Nasal cavity respiratory epithelium epithelial cell of viscerocranial mucosa (primary cell): ENCODE measurements at places on chromosomes 6 and 20. TPM values are rescaled to one million over a fixed set of nuclear protein-coding genes. Genes with fewer than 3 reads are reported as not detected.

GPSM3 gene
- total RNA-seq = 0.71 and 1.0 TPM in 2 replicates

SLPI gene
- 458 and 1,147 TPM in 2 replicates for total RNA-seq

FAM83B gene
- 82.4 and 98.1 TPM in 2 replicates for total RNA-seq

PROKR2 gene
- not detected in 2 replicates for total RNA-seq

CALHM6 gene
- total RNA-seq = 0.43 and 0.68 TPM in 2 replicates

SLC17A3 gene
- total RNA-seq = not detected in 2 replicates

CYP39A1 gene
- 6.5 and 8.2 TPM in 2 replicates for total RNA-seq

NKAPL gene
- 1.9 and 3.1 TPM in 2 replicates for total RNA-seq

PDCD2 gene
- 48.4 and 91.6 TPM in 2 replicates for total RNA-seq

HSPA1L gene
- total RNA-seq = 1.0 and 1.1 TPM in 2 replicates

MOG gene
- not detected in 2 replicates for total RNA-seq

C20orf204 gene
- total RNA-seq = 0.34 and 0.78 TPM in 2 replicates

RPP40 gene
- total RNA-seq = 13.7 and 16.9 TPM in 2 replicates

ARMH2 gene
- total RNA-seq = not detected in 2 replicates

AKAP12 gene
- 2.1 and 13.6 TPM in 2 replicates for total RNA-seq

SIGLEC1 gene
- total RNA-seq = not detected in 2 replicates

ATXN1 gene
- 19.8 and 34.8 TPM in 2 replicates for total RNA-seq

DNAH8 gene
- under 0.01 TPM in 2 replicates for total RNA-seq

SIRPG gene
- total RNA-seq = not detected in 2 replicates

MUC21 gene
- total RNA-seq = 0.78 TPM in 1 of 2 replicates, not detected in the other

ANKRD66 gene
- not detected in 2 replicates for total RNA-seq

VARS1 gene
- total RNA-seq = 61.2 and 98.7 TPM in 2 replicates

RAMACL gene
- 0.68 and 2.6 TPM in 2 replicates for total RNA-seq

KIF6 gene
- total RNA-seq = under 0.01 and 0.21 TPM in 2 replicates

SLC12A5 gene
- 0.07 TPM in 1 of 2 replicates, not detected in the other for total RNA-seq

VARS2 gene
- total RNA-seq = 20.9 and 25.3 TPM in 2 replicates

DTD1 gene
- 83.2 and 137 TPM in 2 replicates for total RNA-seq

SLC44A4 gene
- total RNA-seq = 2.1 and 3.1 TPM in 2 replicates

LY6G6F gene
- total RNA-seq = not detected in 2 replicates

KHDC1 gene
- total RNA-seq = 0.68 and 1.7 TPM in 2 replicates

ID4 gene
- 1.6 and 13.3 TPM in 2 replicates for total RNA-seq

SMLR1 gene
- total RNA-seq = not detected in 2 replicates

PPP1R14C gene
- 63.4 and 70.4 TPM in 2 replicates for total RNA-seq

C6orf15 gene
- 0.34 TPM in 1 of 2 replicates, not detected in the other for total RNA-seq

PI16 gene
- total RNA-seq = not detected in 2 replicates

RING1 gene
- total RNA-seq = 34.2 and 48.2 TPM in 2 replicates

ERVFRD-1 gene
- total RNA-seq = not detected in 2 replicates

CRISP3 gene
- total RNA-seq = 0.07 and 0.34 TPM in 2 replicates

VSX1 gene
- not detected in 2 replicates for total RNA-seq

DPPA5 gene
- not detected in 2 replicates for total RNA-seq

OR12D2 gene
- total RNA-seq = not detected in 2 replicates

PRPF6 gene
- 25.6 and 69.8 TPM in 2 replicates for total RNA-seq

PTP4A1 gene
- 348 and 414 TPM in 2 replicates for total RNA-seq

WFDC10B gene
- total RNA-seq = not detected in 2 replicates

DSP gene
- 657 and 1,323 TPM in 2 replicates for total RNA-seq

ZNF165 gene
- 3.6 and 7.5 TPM in 2 replicates for total RNA-seq

HDGFL1 gene
- not detected in 2 replicates for total RNA-seq

UNC93A gene
- not detected in 2 replicates for total RNA-seq

TMC2 gene
- total RNA-seq = not detected in 2 replicates
